ENCODE measurements at places on chromosomes 5 and 9. TPM values are rescaled to one million over a fixed set of nuclear protein-coding genes. Genes with fewer than 3 reads are reported as not detected.

DNA sequence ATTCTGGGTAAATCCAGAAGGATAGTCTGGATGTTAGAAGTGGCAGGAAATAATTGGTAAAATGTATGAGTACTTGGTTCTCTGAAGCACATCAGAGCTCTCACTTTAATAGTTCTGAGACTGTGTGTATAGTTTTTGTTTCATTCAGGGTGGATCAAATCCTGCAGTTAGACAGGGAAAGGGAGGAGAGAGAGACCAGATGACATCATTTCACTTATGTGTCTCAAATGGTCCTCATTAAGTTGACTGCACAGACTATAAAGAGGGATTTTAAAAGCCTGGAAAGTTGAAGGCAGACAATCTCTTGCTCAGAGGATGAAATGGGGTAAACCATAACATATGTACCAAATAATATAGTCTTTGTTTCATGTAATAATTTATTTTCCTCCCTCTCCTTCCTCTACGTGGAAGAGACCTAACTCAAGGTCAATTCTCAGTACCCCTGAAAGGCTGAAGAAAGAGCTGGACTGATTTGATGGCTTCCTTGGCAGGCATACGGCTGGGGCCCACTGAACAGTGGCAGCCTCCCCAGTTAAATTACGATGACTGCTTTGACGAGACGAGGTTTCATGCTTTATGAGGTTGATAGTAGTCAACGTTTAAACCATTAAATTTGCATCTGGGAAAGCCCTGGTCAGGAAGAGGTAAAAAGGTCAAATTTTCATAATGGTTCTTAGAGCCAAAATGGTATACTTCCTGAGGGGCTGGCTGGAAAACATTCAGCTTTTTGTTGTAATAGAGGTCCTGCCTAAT lies 395.1 kb upstream of the RPS23 start:
- peaks cover 29% of the 10 kb centered on the region for H3K36me3 ChIP-seq
- no peak overlapping the region for H3K4me3 ChIP-seq
- no peak overlapping the region for H3K27ac ChIP-seq
- DNase-seq = peak; percentile 19

DNA sequence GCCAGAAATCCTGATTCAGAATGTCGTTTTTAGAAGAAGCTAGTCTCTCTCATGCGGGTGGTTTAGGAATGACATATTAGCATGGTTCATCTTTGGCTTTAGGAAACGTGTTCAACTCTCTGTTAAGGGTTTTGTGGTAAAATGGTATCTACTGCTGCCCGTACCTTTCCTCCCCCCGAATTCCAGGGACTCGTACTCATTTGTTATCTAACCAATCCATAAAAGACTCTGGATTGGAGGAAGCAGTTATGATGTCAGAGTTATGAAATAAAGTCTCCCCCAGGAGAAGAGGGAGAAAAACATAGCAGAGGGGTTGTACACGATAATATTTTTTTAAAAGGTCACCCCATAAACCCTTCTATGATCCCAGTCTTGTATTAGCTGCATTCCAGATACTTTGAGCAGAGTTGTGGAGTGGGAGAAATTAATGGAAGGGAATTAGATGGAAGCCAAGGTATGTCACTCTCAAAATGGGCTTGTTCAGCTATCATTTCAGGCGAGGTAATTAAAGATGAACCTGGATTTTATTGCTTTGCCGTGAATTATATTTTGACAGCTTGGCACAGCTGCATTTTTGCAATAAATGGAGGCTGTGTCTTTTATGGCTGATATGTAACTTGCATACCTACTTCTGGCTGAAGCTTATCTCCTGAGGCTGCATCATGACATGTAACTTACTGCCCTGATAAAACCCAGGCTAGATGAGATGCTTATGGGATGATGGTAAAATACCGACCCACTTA lies 31.3 kb downstream of the RAI14 start:
- no peaks in the 10 kb centered on the region for H3K36me3 ChIP-seq
- H3K27me3 ChIP-seq = peaks cover 6% of the 10 kb centered on the region
- no peak for DNase-seq
- no peak overlapping the region for H3K27ac ChIP-seq

DNA sequence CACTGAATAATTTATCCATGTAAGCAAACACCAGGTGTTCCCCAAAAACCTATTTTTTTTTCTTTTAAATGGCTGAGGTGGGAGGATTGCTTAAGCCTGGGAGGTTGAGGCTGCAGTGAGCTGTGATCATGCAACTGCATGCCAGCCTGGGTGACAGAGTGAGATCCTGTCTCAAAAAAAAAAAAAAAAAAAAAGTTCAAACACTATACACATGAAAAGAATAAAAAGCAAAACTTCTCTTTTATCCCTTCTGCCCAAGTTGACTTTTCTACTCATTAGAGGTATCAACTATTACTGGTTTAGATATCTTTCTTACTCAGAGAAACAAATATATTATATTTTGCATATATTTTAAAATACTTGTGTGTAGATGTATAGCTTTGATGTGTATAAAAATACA lies 17.8 kb downstream of the DCTN4 start:
- H3K4me3 ChIP-seq = no peak overlapping the region
- H3K27ac ChIP-seq = no peak overlapping the region
- DNase-seq = no peak
- peaks cover 66% of the 10 kb centered on the region for H3K4me1 ChIP-seq
- H3K36me3 ChIP-seq = peaks cover 81% of the 10 kb centered on the region
- no peaks in the 10 kb centered on the region for H3K27me3 ChIP-seq

DNA sequence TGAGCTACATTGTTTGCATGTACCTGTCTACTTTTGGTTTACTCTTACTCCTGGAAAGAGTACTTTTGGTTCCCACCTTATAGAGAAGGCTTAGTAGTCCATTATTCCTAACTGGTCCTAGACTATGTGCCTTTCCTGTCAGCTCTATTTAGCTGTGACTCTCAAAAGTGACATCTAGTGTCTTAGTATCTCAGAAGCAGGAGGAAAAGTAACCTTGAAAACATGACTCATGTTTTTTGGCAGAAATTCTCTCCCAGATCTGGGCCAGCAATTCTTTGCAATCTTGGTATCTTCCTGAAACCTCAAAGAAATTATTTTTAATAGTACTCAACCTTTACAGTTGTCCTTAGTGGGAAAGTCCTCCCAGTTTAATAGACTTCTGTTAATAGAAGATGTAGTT lies 691.7 kb upstream of the SEMA6A start:
- H3K27ac ChIP-seq = no peak overlapping the region
- H3K36me3 ChIP-seq = no peaks in the 10 kb centered on the region
- H3K4me3 ChIP-seq = no peak overlapping the region
- no peaks in the 10 kb centered on the region for H3K27me3 ChIP-seq

- H3K36me3 ChIP-seq = peaks cover 8% of the 10 kb centered on the region
- H3K4me1 ChIP-seq = no peaks in the 10 kb centered on the region
- no peak overlapping the region for H3K4me3 ChIP-seq
- no peak for DNase-seq
- H3K27ac ChIP-seq = no peak overlapping the region
- H3K27me3 ChIP-seq = no peaks in the 10 kb centered on the region
Measured at GRCh38 chr9:20095430-20096092, 306.7 kb upstream of the SLC24A2 start.

DNA sequence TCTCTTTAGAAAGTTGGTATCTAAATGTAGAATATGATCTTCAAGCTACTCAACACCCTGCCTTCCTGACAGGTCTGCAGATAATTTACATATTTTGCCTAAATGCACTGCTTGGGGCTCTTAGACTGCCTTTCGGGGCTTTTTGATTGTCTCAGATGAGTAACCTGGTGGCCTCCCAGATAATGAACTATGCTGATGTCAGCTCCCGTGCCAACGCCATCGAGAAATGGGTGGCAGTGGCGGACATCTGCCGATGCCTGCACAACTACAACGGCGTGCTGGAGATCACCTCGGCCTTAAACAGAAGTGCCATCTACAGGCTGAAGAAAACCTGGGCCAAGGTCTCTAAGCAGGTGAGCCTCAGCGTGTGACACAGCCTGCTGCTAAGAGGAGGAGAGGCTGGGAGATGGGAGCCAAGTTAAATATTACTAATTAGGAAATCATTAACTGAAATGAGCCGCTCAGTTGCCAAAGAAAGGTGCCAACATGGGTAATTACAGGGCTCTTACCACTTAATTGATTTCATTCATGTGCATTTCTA lies 20.8 kb upstream of the CKMT2 start:
- H3K27ac ChIP-seq = no peak overlapping the region
- no peaks in the 10 kb centered on the region for H3K27me3 ChIP-seq
- H3K4me1 ChIP-seq = no peaks in the 10 kb centered on the region
- peaks cover 2% of the 10 kb centered on the region for H3K36me3 ChIP-seq
- H3K4me3 ChIP-seq = no peak overlapping the region
- no peak for DNase-seq

TICAM2 gene
- total RNA-seq = 0.82 TPM

DNA sequence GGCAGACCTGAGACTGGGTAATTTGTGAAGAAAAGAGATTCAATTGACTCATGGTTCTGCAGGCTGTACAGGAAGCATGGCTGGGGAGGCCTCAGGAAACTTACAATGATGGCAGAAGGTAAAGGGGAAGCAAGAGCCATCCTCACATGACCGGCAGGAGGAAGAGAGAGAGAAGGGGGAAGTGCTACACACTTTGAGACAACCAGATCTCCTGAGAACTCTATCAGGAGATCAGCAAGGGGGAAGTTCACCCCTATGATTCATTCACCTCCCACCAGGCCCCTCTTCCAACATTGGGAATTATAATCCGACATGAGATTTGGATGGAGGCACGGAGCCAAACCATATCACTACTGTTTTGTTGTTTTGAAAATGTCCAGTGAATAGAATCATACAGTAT lies 110.2 kb downstream of the DAPK1 start:
- H3K27ac ChIP-seq = no peak overlapping the region
- no peak for DNase-seq
- H3K27me3 ChIP-seq = peaks cover 33% of the 10 kb centered on the region
- H3K4me1 ChIP-seq = peaks cover 9% of the 10 kb centered on the region

ZFP2 gene
- 0.37 TPM for total RNA-seq

LHX3 gene
- not detected for total RNA-seq

- H3K27ac ChIP-seq = no peak overlapping the region
- no peaks in the 10 kb centered on the region for H3K4me1 ChIP-seq
- no peak overlapping the region for H3K4me3 ChIP-seq
- H3K36me3 ChIP-seq = no peaks in the 10 kb centered on the region
- H3K27me3 ChIP-seq = no peaks in the 10 kb centered on the region
Measured at GRCh38 chr9:6564868-6565267, 80.7 kb downstream of the GLDC start.

IL3 gene
- total RNA-seq = 0.20 TPM

DNA sequence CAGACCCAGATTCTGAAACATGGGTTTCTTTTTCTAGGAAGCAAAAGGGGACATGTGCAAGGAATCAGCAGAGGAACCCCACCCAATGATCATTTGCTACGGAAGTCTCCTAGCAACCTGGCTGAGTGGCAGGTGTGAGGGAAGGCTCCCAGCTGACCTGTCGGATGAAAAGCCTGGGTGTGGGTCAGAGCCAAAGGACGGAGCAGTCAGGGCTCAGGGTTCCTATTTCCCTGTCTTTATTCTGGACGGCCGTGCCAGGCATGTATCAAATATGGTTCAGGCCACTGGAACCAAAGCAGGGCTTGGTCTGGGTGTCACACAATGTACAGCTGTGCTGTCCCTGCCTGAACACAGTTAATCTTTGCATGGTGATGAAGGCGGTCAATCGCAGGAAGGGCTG lies 20.1 kb downstream of the STK10 start:
- peaks cover 76% of the 10 kb centered on the region for H3K4me1 ChIP-seq
- no peak for DNase-seq
- H3K27me3 ChIP-seq = no peaks in the 10 kb centered on the region
- H3K36me3 ChIP-seq = peaks cover 36% of the 10 kb centered on the region
- no peak overlapping the region for H3K4me3 ChIP-seq

DNA sequence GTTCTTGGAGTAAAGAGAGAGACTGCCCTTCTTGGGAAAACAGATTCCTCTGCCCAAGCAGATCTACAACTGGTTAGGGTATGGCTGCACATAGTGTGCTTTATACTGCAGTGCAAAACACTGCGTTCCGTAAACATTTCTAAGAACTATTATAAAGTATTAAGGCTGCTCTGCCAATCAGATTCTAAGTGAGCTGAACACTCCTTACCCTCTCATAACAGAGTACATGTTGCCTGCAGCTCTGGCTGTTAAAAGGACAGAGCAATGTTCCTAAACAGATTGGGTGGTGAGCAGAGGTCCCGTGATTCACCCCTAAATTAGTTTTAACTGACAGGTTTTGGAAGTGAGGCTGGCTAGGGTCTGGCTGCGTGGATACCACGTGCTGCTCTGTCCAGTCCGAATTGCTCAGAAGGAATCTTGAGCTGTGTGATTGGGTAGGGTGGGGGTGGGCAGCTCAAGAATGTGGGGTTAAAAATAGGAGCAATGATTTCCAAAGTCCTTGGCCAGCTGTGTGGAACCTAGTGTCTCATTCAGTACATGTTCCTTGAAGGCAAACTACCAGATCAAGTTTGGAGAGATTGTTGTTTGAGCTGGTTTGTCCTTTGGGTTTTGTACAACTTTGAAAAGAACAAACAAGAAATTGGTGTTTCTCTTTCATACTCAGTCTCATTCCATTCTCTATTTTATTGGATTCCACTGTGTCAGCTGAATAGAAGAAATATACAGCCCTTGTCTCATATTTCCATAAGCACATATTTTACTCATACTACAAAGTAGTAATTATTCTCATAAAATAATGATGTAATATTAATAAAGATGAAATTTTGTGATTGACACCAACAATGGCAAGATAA lies 497.6 kb upstream of the CD180 start:
- H3K27me3 ChIP-seq = no peaks in the 10 kb centered on the region
- no peak overlapping the region for H3K27ac ChIP-seq
- no peak overlapping the region for H3K4me3 ChIP-seq
- H3K4me1 ChIP-seq = no peaks in the 10 kb centered on the region

DNA sequence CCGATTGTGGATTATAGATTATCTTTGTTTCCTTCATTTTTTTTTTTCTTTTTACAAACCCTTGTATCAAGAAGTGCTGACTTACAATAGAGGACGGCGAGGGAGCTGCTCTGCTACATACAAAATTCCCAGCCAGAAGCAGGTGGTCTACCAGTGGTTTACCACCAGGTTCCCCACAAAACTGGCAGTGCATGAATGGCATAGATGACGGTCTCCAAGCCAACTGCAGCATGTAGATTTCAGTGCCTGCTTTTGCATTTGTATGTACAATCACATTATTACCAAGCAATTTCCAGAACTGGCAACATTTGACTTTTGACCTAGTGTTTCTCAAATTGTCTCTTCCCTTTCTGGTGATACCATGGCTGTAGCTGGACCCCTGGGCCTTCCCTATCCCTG lies 84.0 kb downstream of the ACER2 start:
- no peaks in the 10 kb centered on the region for H3K36me3 ChIP-seq
- H3K27me3 ChIP-seq = peaks cover 15% of the 10 kb centered on the region
- H3K4me3 ChIP-seq = no peak overlapping the region
- peaks cover 14% of the 10 kb centered on the region for H3K4me1 ChIP-seq
- H3K27ac ChIP-seq = no peak overlapping the region

ARHGAP26 gene
- total RNA-seq = 11.0 TPM

GRCh38 chr9:128109050-128109709 lies 18.3 kb downstream of the PTGES2 start:
- H3K27ac ChIP-seq = peak overlapping the region; percentile 49
- no peak overlapping the region for H3K4me3 ChIP-seq
- no peaks in the 10 kb centered on the region for H3K27me3 ChIP-seq
- no peak for DNase-seq
